GM23338 (cell line): ENCODE measurements at places on chromosomes 4 and X.

- no peak for DNase-seq
These were observed 32.7 kb downstream of the RUFY3 start for GRCh38 chr4:70754470-70754869.

DNA sequence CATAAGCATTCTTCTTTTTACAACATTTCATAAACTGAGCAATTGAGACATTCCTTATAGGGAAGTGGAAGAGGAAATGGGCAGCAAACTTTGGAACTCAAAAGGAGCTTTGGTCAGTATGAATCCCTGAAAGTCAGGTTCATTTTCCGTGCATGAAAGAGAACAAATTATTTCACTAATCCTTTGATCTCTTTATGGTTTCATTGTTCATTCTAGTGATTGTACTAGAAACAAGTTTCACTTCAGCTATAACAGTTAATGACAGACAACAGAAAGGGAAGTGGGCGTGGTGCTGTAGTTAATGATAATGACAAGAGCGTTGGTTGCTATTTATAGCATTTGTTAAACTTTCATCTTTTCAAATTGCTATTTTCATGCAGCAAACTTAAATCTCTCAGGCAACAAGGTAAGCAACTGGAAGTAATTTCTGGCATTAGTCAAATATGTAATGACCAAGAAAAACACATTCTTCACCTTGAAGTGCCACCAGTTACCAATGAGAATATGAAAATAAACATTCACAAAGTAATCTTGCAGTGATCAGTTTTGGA is 98.4 kb downstream of the AREG start:
- no peak for DNase-seq

GRCh38 chr4:183960046-183960420 is 54.9 kb downstream of the STOX2 start:
- DNase-seq = peak; percentile 70

DNA sequence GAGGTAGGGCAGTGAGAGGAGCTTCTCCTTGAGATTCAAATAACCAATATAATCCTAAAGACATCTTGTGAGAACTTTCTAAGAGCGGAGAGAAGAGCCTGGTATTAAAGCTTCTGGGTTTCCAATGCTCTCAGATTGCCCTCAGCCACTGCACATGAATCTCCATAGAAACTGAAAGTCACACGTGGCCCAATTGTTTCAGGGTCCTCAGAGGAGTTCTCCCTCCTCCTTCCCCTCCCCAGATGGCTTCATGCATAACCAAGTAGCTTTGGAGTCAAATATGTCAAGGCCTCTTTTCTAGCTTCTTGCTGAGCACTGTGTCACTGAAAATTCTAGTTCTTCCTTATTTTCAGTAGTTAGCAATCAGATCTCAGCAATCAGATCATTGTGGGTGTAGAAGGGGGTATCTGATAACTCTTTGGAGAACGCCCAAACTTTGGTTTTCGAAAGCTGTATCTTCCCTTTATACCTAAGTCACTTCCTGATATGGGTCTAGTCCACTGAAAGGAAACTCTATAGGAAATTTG is 2.2 kb downstream of the BTK start:
- DNase-seq = no peak

DNA sequence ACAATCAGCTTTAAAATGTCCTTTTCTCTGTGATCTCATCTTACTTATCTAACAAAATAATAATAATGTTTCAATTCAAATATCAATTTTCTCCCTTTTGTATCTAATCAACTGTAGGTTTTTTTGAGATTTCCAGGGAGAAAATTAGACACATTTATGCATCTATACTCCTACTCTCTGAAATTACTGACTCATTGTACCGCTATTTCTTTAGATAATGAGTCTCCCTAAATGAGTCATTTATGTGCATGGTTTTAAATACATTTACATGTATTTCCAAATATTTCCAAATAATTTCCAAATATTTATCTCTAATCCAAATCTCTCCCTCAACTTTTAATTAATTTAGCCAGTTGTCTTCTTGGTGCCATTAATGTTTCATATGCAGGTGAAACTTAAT is 621.0 kb downstream of the TECRL start:
- DNase-seq = no peak

GRCh38 chr4:159146488-159146887 is 43.6 kb downstream of the RAPGEF2 start:
- no peak for DNase-seq
